Activated CD4-positive, alpha-beta T cell treated with anti-CD3 and anti-CD28 coated beads, Interleukin-2, amount 10 ng/mL, durations not matched to agents 7 days and 5 days (primary cell): ENCODE measurements at places on chromosomes 4 and X. TPM values are rescaled to one million over a fixed set of nuclear protein-coding genes. Genes with fewer than 3 reads are reported as not detected.
A peak's percentile ranks its signal among the peaks of the same experiment; 100 is the strongest.

DNA sequence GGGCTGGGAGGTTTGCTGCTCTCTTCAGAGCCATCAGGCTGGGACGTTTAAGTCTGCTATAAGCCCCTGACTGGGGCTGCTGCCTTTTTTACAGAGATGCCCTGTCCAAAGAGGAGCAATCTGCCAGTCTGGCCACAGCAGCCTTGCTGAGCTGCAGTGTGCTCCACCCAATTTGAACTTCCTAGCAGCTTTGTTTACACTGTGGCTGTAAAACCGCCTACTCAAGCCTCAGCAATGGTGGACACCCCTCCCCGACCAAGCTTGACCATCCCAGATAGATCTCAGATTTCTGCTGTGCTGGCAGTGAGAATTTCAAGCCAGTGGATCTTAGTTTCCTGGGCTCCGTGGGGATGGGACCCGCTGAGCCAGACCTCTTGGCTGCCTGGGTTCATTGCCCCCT, 40.7 kb downstream of the SPATA18 start:
- H3K27me3 ChIP-seq: no peaks in the 10 kb centered on the region
- H3K4me3 ChIP-seq: no peak overlapping the region
- H3K27ac ChIP-seq: no peak overlapping the region
- no peaks in the 10 kb centered on the region for H3K36me3 ChIP-seq

RWDD4 gene
- 13.2 TPM for total RNA-seq

DNA sequence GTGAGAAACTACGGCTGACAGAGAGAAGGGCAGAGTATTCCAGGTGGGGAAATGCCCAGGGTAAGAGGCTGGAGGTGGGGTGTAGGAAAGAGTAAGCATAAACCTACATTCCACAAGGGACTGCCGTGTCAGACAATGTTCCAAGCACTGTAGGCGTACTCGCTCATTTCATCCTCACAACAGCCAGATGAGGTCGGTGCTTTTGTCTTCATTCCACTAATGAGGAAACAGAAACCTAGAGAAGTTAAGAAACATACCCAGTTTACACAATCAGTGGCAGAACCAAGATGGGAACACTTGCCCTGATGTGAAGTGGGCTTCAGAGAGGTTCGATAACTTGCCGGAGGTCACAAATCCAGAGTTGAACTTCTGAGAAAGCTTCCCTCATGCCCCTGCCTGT, 4.6 kb downstream of the SASH3 start:
- H3K36me3 ChIP-seq: peaks cover 83% of the 10 kb centered on the region
- peaks cover 52% of the 10 kb centered on the region for H3K4me1 ChIP-seq
- peak overlapping the region; percentile 83 for H3K27ac ChIP-seq

DNA sequence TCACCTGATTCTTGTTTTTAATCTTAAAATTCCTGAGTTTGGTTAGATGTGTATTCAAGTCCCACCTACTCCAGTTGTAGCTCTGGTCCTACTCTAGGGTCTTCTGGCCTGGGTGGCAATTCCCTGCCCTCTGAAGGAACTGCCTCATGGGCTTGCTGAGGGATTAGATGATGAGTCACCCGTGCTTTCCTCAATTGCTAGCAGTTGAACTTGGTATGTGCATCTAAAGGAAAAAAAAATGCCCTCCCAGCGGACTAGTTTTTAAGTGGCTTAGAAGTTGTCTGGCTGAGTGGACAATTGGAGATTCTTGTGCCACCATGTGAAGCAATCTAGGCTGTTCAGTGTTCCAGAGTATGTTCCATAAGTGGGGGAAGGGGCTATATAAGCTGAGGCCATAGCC, 127.0 kb downstream of the CCNG2 start:
- no peaks in the 10 kb centered on the region for H3K4me1 ChIP-seq
- no peak for DNase-seq
- no peak overlapping the region for H3K4me3 ChIP-seq

NWD2 gene
- total RNA-seq: not detected

SCRG1 gene
- not detected for total RNA-seq

CNKSR2 gene
- 10.3 TPM for total RNA-seq

RADX gene
- total RNA-seq: 7.8 TPM

HTR2C gene
- not detected for total RNA-seq

FABP2 gene
- total RNA-seq: not detected

SPATA18 gene
- total RNA-seq: 0.73 TPM

DNA sequence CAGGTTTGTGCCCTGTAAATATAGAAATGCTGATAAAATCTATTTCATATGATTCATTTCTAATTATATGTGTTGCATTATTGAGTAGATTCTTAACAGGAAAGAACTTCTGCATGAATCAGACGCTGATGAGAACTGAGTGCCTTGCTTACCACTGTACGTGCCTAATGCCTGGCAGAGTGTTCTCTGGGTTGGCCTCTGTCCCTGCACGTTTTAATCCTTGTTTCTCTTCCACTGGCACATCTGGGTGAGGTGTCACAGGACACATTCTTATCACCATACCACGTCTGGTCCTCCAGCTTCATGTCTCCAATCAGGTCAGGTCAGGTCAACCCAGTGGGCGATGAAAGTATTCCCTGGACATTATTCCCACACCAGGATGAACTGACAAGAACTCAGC, 53.6 kb downstream of the KLF3 start:
- no peak overlapping the region for H3K4me3 ChIP-seq
- H3K27me3 ChIP-seq: peaks cover 2% of the 10 kb centered on the region
- H3K27ac ChIP-seq: no peak overlapping the region
- no peak for DNase-seq

GNL3L gene
- 53.9 TPM for total RNA-seq
